ENCODE measurements at places on chromosomes 5 and 9. TPM values are rescaled to one million over a fixed set of nuclear protein-coding genes. Genes with fewer than 3 reads are reported as not detected.

Gene ABHD17B
- total RNA-seq, result 28.3 TPM

Gene TAF11L5
- total RNA-seq, result not detected

Gene PCDHGA7
- not detected for total RNA-seq

Gene KLHL3
- 13.7 TPM for total RNA-seq

Gene HARS1
- 87.6 TPM for total RNA-seq

Gene SLC36A3
- total RNA-seq, result not detected

Gene PCDHGC4
- not detected for total RNA-seq

Gene EMB
- total RNA-seq, result 139 TPM

Gene PPIC
- total RNA-seq, result not detected

Gene ZNF454
- total RNA-seq, result not detected

Gene PCDHGB3
- 0.26 TPM for total RNA-seq

Gene INPP5E
- 16.8 TPM for total RNA-seq

Gene TIMD4
- 4.0 TPM for total RNA-seq

Gene ACTBL2
- not detected for total RNA-seq

Gene TPRN
- 10.9 TPM for total RNA-seq

Gene PCDHB4
- not detected for total RNA-seq

Gene PRSS3
- not detected for total RNA-seq

Gene FOXD4L6
- not detected for total RNA-seq

Gene DDX4
- total RNA-seq, result 0.61 TPM

Gene LPAR1
- total RNA-seq, result not detected

Gene NRG2
- total RNA-seq, result not detected

Gene PCDHGC3
- total RNA-seq, result not detected

Gene PCSK5
- 3.7 TPM for total RNA-seq

Gene EQTN
- total RNA-seq, result not detected

Gene NMUR2
- total RNA-seq, result not detected

Gene KIF4B
- total RNA-seq, result not detected

Gene ACO1
- 8.8 TPM for total RNA-seq

Gene FRRS1L
- not detected for total RNA-seq

Gene GABRA6
- not detected for total RNA-seq

Gene PHF24
- not detected for total RNA-seq

All from activated CD8-positive, alpha-beta T cell treated with anti-CD3 and anti-CD28 coated beads, Interleukin-2, amount 10 ng/mL, durations not matched to agents 7 days and 5 days (primary cell).